ENCODE measurements at places on chromosomes 3 and 15.

DNA sequence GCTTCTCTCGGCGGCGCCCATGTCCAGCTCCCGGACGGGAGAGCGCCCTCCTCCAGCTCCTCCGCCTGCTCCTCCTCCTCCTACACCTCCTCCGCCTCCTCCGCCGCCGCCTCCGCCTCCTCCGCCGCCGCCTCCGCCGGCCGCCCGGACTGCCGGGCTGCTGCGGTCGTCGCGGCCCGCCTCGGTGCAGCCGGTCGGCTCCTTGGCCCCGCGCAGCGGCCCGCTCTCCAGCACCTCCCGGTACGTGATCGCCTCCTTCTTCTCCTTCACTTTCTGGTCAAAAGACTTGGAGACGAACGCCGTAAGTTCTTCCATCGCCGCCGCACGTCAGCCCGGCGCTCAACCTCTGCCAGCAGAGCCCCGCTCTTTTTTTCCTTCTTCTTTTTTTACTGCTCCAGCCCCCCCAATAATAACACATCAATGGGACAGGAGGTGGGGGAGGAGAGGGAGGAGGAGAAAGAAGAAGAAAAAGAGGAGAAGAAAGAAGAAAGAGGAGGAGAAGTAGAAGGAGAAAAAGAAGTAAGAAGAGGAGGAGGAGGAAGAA is 438 bp downstream of the SHOX2 start:
- no peak for DNase-seq

DNA sequence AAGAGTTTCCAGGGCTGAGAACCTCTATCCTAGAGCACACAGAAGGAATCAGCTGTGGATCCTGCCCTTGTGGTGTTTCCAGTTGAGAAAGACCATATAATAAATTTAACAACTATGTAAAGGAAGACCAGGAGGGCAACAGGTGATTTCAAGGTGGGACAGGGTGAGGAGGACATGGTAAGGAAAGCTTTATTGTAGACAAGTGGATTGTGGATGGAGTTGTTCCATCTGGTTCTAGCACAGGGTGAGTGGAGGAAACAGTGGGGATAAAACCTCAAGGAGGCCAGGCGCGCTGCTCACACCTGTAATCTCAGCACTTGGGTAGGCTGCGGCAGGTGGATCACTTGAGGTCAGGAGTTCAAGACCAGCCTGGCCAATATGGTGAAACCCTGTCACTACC is 17.1 kb downstream of the SIAH2 start:
- DNase-seq, result no peak

DNA sequence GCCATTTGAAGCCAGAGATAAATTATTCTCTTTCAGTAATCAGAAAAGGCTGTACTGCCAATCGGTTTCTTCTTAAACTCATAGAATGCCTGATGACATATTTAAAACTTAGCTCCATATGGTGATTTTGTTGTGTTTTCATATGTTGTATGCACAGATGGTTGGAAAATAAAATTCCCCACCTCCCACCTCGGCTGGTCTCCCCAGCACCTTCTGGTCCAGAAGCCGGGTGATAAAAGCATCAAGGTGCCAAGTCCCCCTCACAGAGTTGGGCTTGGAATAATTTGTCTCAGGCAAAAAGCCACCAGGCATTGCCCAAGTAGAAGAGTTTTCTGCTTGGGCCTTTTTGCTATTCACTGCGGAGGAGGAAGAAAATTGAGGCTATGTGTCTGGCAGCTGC is 18.4 kb downstream of the LARS2 start:
- DNase-seq, result no peak

- no peak for DNase-seq
Observed at GRCh38 chr3:120145542-120146285, 51.5 kb upstream of the GSK3B start.

DNA sequence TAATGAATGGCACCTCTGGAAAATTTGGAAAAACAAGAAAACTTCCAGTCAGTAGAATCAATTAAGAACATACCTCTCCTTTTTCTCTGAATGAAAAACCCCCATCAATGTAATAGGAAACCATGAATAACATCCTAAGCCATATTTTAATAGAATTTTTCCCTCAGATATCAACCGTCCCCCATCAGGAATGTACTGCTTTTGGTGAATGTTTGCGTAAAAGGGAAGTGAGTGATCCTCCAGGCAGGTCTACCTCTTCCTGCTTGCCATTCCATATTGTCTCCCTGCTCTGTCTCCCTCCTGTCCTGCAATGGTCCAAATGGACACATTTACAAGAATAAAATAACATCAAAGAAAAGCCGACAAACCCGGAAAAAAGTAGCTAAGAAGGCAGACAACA is 30.8 kb downstream of the LAMP3 start:
- DNase-seq, result no peak

DNA sequence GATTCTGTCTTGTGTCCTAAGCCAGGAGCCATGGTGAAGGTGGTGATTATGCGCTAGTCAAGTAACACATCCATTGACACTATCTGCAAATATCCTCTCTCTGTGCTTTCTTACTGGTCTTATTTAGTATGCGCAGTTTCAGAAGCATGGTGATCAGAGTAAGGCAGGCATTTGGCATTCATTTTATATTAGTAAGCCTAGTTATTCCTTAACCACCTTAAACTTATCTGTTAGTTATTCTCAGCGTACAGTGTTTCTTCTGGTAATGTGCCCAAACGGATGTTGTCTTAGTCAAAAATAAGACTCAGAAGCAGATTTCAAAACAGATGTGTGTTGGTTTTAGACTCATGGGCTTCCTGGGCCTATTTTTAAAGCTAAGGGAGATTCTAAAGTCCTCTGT is 329.2 kb downstream of the GRM7 start:
- DNase-seq, result no peak

- no peak for DNase-seq
Observed at GRCh38 chr3:13016083-13016720, 57.0 kb downstream of the IQSEC1 start.

All from progenitor cell of endocrine pancreas (in vitro differentiated cells).